Colonic mucosa (tissue), 4 donors: ENCODE measurements at places on chromosomes 16 and 17. TPM values are rescaled to one million over a fixed set of nuclear protein-coding genes. Genes with fewer than 3 reads are reported as not detected.
A peak's percentile ranks its signal among the peaks of the same experiment; 100 is the strongest.

DUXB gene
- total RNA-seq, result not detected

PIRT gene
- total RNA-seq, result 1.5 TPM

CD300H gene
- total RNA-seq, result 0.45 TPM

KIF18B gene
- 45.5 TPM for total RNA-seq

SOCS3 gene
- total RNA-seq, result 29.4 TPM

FBXO39 gene
- not detected for total RNA-seq

CDRT4 gene
- 3.8 TPM for total RNA-seq

ODAD4 gene
- 0.19 TPM for total RNA-seq

SP6 gene
- total RNA-seq, result 8.8 TPM

SPIRE2 gene
- total RNA-seq, result 80.5 TPM

HOXB3 gene
- total RNA-seq, result 17.4 TPM

TBC1D3D gene
- 0.37 TPM for total RNA-seq

DNA sequence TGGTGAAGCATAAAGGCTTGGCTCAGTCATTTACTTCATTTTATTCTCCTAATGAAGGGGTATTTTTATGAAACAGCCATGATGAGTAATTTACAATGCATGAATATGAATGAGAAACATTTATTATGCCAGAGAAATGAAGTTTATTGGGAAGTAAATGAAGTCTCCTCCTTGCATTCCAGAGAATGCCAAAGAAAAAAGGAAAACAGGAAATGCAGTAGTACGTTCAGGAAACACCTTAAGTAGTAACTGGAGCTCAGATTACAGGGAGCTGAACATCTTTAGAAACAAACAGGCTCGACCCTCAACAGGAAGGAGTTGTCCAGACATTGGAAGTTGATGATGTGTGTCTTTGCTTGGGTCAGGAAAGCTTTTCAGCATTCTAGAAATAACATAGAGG lies 4.6 kb downstream of the KRT34 start:
- no peak for DNase-seq

GRCh38 chr16:1366712-1367299 lies 15.1 kb downstream of the GNPTG start:
- DNase-seq, result no peak

DNA sequence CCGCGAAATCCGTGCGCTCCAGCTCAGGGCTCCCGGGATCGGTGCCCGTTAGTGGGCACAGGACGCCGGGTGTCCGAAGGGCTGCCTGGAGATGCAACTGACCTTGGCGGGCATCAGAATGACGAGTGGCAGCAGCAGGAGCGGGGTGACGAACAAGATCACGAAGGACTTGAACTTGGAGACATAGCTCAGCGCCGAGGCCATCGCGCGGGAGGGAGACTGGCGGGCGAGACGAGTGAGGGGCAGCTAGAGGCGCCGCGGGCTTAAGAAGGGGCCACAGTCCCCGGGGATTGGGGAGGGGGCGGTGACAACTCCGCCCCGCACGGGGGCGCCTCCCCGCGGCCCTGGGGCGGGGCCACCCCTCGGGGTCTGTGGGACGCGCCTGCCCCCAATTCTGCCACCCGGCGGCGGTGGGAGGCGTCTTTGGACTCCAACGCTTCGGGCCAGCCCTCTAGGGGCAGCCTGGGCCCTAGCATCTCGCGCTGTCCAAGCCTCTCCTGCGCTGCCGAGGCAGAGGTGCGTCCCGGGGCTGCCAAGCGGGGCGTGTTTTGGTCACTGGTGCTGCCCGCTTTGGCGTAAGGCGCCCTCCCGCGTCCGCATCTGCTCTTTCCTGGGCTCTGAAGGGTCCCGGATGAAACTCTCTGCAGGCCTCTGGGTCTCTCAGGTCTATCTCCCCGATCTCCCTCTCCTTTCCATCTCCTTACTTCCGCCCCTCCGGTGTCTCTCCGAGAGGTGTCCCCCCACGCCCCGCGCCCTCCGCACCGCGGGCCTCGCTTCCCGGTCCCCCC lies at the start of gene SLC13A5:
TSS of gene SLC13A5 (minus strand) at position 240 of the 788 bp plus-strand sequence. CDS start at position 204, 36 bp downstream.
- DNase-seq, result no peak

DNA sequence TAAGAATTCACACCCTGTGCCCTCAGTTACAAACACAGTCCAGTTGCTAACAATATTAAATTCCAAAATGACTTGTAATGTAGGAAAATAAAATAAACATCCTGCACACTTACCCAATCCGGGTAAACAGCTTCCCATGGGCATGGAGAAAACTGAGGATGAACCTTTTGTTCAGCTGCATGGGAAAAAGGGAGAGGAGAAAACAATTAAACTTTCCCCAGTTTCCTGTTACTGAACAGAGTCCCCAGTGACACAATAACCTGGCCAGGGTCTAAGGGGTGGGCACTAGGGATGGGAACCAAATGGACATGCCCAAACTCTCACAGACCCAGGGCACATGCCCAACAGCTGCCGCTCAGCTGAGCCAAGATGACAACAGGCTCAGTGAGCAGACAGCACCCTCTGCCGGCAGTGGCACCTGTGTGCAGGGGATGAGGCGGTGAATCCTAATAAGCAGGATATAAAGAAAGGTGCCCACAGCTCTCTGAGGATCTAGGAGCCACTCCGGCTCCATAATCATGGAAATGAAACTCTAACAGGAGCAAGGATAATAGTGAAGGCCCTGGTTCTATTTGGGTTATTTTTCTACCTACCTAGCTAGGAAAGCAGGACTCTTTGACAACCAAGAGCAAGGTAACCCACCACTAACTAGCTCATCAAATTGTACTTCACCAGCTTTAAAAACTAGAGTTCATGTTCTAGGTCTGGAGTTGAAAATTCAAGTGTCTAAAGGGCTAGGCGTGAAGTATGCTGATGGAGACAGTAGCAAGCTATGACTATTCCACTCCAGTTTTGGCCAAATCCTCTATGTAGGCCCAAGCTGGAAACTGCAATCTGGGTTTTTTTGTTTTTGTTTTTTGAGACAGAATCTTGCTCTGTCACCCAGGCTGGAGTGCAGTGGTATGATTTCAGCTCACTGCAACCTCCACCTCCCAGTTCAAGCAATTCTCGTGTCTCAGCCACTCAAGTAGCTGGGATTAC lies 58.8 kb downstream of the SMG6 start:
- peak; percentile 85 for DNase-seq

DNA sequence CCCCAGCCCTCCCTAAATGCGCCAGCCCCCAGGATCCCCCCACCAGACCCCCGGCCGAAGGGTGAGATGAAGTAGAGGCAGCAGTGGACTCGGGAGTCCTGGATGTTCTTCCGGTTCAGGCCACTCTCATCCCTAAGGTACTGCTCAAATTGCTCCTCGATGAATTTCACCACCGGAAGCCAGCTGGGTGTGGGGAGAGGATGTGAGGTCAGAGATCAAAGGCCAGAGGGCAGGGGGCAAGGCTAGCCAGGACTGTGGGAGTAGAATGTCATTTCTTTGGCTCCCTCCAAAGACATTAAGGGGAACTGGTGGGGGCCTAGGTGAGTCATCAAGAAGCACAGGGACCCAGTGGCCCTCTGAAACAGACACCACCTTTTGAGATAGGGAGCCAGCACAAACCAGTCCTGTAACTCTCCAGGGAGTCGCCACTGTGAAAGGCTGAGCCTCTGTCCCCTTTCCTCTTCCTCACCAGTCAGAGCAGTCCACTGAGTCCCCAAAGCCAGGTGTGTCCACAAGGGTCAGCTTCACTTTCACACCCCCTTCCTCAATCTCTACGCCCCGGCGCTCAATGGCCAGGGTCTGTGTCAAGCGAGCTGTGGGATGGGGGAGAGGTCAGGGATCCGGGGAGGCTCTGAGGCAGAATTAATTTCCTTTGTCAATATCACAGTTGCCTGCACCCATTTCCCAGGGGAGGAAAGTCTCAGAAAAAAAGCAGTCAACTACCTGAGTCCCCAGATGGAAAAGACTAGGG lies 895 bp downstream of the SEPTIN1 start:
- DNase-seq, result no peak

DNA sequence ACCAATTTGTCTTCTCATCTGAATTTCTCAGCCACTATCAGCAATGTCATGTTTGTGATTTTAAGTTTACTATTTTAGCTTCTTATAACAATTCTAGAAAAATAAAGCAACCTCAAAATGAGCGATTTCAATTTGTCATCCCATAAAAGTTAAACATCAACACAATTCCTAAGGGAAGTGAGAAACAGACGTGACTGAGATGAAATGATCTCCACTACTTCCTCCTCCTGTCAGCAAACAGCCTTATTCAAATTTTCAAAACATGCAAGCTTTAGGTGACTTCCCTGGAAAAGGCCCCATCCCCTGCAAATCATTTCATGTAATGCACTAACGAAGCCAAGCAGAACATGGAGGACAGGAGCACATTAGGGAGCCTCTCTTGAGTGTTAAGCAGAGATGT lies 64.9 kb downstream of the ZNF652 start:
- DNase-seq, result peak; percentile 22

DNA sequence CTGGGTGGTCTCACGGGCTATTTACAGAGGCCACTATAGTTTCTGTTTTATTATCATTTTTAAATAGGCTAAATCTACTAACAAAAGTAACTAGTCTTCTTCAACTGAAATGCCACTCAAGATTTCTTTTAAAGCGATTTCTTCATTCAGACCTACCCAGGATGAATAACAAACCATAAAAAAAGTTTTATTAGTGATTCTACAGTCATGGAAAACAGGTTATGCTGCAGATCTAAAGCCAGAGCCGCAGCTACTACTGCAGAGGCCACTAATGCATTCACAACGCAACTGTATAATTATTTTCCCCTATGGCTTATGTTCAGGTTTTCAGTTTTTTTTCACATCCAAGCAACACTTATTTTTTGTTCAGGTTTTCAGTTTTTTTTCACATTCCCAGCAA lies 136.2 kb upstream of the AXIN2 start:
- no peak for DNase-seq

- DNase-seq, result no peak
These were observed 27.9 kb downstream of the CPPED1 start for GRCh38 chr16:12775656-12776236.

DNA sequence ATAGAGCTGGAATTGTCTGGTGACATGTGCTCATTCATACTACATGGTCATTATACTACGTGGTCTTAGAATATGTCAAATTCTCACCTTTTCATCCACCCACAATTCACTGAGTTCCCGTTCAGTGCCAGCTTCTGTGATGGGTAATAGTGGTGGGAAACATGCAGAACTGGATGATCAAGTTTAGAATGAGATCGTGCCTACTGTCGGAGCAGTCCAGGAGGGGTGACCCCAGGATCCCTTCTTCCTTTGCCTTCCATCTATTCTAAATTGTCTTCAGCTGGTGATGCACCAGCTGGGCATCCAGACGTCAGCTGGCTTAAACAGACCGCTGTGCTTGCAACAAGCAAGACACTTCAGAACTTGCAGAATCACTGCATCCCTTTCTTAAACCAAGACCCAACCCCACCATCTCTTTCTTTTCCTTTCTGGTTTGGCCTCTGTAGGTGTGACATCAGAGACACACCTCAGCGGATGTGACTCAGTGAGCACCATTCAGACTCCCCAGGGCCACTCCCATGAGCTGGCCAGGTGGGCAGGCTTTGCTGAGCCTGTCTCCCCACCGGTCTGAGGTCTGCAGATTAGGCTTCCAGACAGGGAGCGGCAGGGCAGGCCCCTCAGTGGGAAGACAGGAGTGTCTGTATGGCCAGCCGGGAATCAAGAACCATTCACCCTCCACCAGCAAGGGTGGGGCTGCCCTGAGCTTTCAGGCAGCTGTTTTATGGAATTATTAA lies 18.1 kb downstream of the C17orf100 start:
- DNase-seq, result no peak

DNA sequence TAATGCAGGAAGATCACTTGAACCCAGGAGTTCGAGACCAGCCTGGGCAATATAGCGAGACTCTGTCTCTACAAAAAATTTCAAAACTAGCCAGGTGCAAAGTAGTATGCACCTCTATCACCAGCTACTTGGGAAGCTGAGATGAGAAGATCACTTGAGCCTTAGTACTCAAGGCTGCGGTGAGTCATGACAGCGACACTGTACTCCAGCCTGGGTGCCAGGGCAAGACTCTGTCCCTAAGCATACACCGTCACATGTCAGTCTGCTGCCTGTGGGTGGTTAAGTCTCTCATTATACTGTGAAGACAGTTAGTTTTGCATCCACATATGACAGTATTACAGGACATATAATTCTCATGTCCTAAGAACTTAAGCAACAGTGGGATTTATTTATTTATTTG lies 21.8 kb downstream of the NMRAL1 start:
- DNase-seq, result no peak

GRCh38 chr17:49455272-49455861 lies 39.7 kb upstream of the NGFR start:
- DNase-seq, result no peak

DNA sequence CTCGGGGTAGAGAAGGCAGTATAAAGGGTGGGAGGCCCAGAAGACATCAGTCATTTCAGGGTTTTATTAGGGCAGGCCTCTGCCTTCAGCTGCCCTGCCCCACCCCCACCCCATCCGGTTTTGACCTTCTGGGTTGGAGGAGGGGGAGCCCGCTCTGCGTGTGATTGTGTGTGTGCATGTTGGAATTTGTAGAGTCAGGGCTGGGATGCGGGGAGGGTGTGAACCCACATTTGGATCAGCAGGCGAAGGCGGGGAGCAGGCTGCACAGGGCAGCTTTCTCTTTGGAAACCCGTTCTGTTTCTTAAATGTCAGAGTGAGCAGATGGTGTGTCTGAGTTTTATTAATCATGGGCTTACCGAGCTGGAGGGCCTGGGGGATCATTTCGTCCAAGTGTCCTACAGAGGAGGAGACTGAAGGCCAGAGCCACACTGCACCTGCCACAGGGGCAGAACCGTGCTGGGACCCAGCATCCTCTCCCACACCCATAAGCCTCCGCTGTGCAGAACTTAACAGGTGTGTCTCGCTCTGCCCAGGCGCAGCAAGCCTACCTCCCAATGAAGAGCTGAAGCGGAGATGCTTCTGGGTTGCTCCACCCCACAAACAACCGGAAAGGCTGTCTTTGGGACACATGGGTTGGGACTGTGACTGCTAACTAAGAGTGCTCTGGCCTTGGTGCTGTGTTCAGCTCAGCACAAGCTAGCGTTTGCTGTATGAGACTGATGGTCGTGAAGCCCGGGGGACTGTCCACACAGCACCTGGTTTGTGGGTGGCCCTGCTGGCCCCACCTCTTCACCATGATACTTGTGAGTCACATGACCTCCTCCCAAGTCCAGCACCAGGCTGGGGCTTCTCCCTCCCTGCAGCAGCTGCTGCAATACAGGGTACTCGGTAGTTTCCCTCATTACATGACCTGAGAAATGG lies 70.9 kb upstream of the GSE1 start:
- no peak for DNase-seq

DNA sequence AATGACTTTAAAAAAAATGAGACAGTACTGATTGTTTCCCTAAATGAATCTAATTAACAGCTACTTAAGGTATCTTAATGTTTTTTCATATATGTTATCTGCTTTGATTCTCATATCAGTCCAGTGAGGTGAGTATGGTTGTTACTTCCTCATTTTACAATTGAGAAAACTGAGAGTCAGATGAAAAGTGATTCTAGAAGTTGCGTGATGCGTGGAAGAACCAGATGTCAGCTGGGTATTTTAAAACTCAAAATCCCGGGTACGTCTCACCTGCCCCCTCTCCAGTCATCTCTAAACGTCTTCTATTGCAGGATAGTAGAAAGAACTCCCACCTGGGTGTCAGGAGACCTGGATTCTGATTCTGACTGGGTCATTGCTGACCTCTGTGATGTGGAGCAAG lies 89.2 kb downstream of the MAP2K6 start:
- DNase-seq, result no peak

- DNase-seq, result no peak
These were observed 97.8 kb downstream of the MYH11 start for GRCh38 chr16:15759070-15759469.
